Activated CD4-positive, alpha-beta T cell treated with anti-CD3 and anti-CD28 coated beads for 36 hours (primary cell): ENCODE measurements at places on chromosomes 11 and 22.

GRCh38 chr11:85569525-85569924, 57.6 kb downstream of the DLG2 start:
- DNase-seq, result no peak

DNA sequence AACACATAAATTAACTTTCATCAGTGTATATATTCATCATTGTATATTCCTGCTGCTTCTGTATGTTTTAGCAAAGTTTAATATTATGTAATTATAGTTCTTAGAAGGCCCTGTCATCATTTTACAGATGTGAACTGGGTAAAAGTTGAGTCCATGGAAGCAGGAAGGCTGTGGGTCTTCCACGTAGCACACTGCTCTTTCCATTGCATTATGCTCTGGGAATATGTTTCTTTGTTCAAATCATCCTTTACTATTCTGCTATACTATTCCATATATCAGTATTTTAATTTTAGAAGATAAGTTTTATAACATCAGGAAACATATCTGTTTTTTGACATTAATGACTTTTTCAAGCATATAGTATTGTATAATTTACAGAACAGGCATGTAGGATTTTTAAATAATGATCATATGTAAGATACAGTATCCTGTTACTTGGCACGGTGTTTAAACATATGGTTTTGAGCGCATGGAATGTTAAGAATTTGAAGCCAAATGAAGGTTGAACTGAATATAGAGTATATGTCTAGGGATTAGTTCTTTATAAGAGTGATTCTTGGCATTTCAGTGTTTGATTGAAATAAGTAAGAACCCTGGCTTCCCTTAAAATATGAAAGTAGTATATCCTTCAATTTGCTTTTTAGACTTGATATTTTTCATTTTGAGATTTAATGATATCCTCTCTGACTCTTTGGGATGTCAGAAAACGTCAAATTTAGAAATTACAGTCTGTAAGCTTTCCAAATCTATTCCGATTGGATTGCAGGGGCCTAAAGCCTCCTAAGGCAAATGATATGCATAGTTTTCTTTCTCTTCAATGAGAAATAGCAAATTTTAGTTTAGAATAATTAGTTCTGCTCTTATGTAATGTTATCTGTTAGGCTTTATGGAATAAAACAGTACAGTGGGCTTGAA, 8.6 kb downstream of the CCDC81 start:
- DNase-seq, result no peak

DNA sequence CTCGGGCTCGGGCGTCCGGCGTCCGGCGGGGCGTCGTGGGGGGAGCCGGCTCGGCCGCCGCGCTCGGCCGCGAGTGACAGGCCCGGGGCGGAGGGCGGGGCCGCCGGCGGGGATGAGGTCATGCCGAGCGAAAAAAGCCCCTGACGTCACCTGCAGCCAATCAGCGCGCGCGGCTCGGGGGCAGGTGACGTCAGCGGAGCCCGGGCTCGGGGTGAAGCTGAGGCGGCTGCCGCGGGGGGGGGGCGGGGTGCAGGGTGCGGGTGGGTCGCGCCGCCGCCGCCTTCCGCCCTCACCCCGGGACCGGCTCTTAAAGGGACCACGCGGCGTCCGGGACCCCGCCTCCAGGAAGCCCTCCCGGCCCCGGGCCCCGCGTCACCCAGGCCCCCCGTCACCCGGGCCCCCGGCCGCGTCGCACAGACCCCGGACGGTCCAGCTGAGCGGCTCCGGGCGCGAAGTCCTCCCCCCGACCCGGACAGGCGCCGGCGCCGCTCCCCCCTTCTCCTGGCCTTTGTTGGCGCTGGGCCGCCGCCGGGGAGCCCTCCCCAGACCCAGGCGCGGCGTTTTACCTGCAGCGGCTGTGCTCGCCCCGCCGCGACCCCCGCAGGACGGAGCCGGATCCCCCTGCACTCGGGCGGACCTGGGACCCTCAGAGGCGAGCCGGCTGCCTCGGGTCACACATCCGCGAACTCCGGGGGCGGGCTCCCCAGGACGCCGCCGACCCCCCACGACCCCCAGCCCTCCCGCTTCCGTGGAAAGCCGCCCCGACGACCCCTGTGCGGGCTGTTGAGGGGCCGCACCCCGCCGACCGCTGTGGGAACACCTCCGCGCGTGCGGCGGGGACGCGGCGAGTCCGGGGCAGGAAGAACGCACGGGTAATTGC, at the start of gene DUSP8:
Gene DUSP8 (minus strand): TSS at position 75 of the 880 bp plus-strand sequence. CDS start 6,445 bp downstream, outside the sequence.
- DNase-seq, result peak; percentile 96

GRCh38 chr11:13415201-13415600, 47.8 kb downstream of the BTBD10 start:
- DNase-seq, result no peak

GRCh38 chr11:8930456-8931175, 2.1 kb downstream of the C11orf16 start:
- DNase-seq, result no peak

DNA sequence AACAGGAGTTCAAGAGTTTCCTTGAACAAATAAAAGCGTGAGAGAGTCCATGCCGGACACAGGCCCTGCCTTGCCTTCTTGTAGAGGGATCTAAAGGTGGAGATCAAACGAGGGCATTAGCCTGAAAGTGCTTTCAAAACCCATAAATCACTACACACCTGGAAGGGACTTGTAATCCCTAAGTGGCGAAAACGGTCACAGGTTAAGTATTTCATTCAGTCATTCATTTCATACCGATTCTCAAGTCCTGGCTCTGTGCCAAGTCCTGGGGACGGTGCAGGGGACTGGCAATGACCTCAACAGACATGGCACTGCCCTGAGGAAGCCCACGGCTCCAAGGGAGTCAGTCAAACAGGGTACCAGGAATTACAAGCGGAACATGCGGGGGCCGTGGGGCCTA, 26.6 kb downstream of the ELFN2 start:
- DNase-seq, result no peak
